SJCRH30 (cell line): ENCODE measurements at places on chromosomes 1 and 21.

- DNase-seq: no peak
Measured at GRCh38 chr1:161736335-161736969, 13.1 kb upstream of the DUSP12 start.

DNA sequence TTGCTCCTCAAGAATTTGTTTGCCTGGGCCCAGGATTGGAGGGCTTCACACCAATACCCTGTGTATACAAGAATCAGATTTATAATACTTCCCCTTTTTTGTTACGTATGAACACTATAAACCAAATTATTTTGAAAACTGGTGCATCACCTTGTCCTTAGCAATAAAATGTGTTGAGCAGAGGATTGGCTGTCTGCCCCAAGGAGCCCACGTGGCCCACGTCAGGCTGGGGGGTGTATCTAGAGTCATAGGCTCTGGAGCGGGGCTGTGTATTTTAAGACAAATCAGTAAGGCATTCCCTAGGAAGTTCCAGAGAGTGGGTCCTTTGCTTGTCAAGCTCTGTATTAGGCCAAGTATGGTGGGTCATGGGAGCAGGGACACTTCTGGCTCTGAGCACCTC, 2.0 kb upstream of the ST3GAL3 start:
- DNase-seq: no peak

- DNase-seq: peak; percentile 47
Measured at GRCh38 chr1:33346927-33347649, 26.2 kb upstream of the A3GALT2 start.

DNA sequence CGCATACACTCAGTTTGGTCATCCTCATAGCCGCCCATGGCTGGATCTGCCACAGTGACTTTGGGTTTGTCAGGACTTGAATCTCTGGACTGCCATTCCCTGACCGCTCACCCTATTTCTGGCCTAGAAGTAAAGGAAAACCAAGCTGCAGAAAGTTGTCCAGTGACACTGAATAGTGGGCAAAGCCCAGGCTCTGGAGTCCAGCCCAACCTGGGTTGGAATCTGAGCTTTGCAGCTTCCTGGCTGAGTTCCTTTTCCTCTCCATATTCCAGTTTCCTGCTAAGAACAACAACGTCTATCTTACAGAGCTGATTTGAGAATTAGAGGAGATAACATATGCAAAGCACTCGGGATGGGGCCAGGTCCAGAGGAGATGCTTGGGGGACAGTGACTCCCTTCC, 15.6 kb upstream of the EIF4G3 start:
- no peak for DNase-seq

DNA sequence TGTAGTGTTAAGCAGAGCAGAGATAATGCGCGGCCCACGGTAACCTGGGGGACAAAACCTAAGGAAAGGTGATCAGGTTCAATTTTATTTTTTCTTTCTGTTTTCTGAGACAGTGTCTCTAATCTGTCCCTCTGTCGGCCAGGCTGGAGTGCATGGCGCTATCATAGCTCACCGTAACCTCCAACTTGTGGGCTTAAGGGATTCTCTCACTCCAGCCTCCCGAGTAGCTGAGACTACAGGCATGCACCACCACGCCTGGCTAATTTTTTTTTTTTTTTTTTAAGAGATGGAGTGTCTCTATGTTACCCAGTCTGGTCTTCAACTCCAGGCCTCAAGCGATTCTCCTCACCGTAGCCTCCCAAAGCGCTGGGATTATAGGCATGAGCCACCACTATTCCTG, 724 bp upstream of the ANKRD35 start:
- DNase-seq: no peak

DNA sequence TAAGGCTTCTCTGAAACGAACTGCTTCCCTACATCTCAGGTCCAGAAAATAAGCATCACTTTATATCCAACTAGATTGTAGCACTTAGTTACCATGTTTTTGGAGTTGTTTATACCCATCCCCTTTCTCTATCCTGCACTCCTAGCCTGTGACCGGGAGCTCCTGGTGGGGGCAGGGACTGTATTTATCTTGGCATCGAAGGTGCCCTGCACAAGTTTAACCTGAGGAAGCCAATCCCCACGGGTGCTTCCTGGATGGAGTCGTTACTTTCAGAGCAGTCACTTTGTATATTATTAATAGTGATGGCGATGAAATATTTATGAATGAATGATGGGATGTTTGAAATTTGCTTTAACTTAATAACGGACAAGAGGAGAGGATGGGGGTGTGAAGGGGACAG, 73.9 kb downstream of the KLHDC7A start:
- DNase-seq: no peak

- DNase-seq: no peak
Measured at GRCh38 chr1:14997646-14998276, 155.8 kb upstream of the TMEM51 start.

- no peak for DNase-seq
Measured at GRCh38 chr1:169899519-169900217, 6.0 kb upstream of the SCYL3 start.

DNA sequence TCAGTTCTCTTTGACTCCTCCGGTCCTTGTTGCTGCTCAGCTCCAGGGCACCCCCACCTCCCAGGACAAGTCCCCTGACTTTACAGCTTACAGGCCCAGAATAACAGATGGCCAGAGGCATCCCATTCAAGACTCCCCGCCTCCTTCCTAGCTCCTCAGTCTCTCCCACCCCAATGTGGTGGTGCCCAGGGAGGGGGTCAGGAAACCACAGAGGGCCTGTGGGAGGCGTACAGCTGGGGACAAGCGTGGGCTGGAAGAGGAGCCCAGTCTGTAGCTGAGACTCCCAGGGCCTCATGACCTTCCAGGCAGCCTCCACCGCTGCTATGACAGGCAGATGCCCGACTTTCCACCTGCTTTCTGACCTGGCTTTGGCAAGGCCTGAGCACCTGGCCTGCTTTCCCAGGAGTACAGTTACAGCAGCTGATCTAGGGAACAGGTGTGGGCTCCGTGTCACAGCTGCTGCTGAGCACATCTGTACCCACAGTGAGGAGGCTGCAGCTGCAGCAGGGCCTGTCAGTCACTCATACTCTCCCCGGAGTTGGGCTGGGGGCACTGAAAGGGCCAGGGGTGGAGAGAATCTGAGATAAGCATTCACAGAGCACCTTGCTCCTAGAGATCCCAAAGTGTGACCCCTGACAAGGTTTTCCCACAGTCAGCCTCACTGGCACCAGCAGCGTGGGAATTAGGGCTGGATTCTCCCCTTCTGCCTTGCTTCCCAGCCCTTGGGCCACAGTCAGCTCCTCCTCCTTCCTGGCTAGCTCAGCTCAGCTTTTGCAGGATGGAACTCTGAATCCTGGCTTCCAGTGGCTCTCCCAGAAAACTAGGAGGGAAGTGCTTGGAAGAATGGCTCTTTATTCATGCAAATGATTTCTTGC, 7.1 kb upstream of the NAV1 start:
- DNase-seq: peak; percentile 99

DNA sequence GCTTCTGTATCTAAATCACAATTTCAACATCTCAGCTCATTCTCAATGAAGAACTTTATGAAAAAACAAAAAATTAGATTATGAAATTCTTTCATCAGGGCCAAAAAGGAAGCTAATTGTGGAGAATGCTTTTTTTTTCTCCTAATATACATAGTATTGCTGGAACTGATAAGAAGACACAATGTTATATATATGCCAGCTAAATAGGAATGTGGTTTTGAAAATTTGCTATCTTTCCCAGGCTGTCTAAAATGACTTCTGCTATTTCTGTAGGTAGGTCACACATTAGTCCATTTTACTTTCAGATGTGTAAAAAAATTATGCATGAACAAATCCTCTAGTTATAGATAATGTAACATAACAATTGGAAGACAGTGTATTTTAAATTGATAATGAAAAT, 732.9 kb downstream of the RWDD3 start:
- no peak for DNase-seq

DNA sequence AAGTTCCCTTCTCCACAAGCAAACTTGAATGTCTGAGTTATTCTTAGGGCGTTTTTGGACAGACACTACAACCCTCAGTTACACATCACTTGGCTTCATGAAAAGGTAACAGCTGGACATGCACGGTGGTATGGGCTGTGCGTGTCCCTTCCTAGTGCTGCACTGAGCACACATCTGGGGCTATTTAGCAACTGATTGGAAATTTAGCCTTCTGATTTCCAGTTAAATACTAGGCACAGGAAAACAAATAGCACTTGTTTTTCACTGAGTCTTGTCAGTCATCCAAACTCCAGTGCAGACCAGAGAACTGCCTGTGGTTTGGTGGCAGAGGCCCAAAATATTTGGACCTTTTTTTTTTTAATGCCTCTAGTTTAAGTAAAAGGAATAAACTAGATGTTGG, 134.7 kb downstream of the TGFBR3 start:
- DNase-seq: no peak

DNA sequence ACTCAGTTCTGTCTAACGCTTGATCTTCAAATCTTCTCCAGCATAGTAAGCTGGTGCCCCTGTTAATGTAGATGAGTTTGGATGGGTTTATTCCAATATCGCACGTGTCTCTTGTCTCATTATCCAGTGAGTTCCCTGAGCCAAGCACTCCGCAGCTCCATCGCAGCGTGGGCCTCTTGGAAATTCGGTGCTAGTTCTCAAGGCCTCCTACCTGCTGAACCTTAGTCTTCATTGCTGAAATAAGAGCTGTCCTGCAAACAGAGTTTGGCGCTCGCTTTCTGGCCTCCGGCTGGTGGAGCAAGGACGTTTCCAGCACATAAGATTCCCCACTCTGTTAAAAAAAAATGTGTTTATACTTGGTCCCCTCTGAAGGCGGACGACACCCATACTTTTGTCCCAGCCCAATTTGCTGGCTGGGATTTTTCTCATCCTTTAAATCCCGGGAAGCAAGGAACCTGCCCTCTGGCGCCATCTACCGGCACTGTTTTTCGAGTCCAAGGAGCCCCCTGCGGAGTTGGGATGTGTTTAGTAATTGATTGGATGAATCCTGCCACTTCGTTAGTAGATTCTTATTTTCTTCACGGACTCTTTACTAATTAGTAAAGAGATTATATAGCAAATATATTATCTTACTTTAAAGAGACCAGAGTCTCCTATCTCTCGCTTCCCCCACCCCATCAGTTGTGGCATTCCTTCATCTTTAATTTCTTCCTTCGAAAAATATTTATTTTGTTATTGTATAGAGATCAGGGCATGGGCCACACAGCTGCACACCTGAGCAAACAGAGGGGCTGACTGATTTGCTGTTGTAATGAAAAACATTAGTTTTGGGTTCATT, 14.7 kb downstream of the JUN start:
- peak; percentile 88 for DNase-seq

- no peak for DNase-seq
Measured at GRCh38 chr1:203028784-203029553, 2.7 kb downstream of the PPFIA4 start.

DNA sequence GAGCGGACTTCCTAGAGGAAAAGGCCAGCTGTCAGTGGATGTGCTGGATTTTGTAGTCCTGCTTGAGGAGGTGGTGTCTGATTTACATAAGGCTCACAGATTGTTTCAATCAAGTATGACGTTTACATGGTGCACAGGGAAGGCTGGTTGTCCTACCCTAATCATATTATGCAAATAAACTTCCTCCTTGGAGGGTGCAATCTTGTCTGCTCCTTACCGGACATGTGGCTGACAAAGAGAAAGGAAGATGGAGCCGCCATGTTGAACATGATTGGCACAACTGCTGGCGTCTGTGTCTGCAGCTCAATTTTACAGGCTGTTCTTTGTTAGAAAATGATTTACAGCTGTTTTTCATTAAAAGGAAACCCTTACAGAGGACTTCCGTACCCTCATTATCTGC, 1656.1 kb downstream of the KCNT2 start:
- DNase-seq: no peak

GRCh38 chr1:6991266-6991665, 206.0 kb downstream of the CAMTA1 start:
- no peak for DNase-seq

GRCh38 chr1:110914676-110915075, 41.7 kb downstream of the CD53 start:
- DNase-seq: no peak

DNA sequence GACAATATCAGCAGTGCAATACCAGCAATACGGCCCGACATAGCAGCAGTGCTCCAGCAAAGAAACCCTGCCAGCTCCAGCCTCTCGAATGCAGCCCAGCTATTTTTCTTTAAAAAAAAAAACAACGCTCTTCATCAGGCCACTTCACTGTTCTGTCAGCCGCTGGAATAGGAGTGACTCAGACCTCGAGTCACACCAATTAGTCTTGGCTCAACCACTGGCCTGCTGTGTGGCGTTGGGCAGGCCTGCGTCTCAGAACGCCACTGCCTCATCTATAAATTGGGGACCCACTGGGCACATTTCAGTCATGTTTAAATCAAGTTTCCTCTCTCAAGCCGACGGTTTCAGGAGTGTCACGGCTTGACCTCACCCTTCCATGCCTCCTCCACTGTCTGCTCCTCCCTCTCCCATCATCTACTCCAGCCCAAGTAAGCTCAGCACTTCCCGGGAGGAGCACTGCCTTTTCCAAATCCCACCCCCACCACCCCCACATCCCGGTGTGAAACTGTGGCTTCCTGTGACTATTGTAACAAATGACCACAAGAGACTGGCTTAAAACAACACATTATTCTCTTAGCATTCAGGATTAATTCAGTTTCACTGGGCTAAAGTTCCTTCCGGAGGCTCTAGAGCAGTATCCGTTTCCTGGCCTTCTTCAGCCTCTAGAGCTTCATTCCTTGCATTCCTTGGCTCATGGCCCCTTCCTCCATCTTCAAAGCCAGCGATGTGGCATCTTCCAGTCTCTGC, 71.9 kb upstream of the EFHD2 start:
- DNase-seq: peak; percentile 85

GRCh38 chr1:2199042-2199810, 4.7 kb upstream of the FAAP20 start:
- peak; percentile 72 for DNase-seq

DNA sequence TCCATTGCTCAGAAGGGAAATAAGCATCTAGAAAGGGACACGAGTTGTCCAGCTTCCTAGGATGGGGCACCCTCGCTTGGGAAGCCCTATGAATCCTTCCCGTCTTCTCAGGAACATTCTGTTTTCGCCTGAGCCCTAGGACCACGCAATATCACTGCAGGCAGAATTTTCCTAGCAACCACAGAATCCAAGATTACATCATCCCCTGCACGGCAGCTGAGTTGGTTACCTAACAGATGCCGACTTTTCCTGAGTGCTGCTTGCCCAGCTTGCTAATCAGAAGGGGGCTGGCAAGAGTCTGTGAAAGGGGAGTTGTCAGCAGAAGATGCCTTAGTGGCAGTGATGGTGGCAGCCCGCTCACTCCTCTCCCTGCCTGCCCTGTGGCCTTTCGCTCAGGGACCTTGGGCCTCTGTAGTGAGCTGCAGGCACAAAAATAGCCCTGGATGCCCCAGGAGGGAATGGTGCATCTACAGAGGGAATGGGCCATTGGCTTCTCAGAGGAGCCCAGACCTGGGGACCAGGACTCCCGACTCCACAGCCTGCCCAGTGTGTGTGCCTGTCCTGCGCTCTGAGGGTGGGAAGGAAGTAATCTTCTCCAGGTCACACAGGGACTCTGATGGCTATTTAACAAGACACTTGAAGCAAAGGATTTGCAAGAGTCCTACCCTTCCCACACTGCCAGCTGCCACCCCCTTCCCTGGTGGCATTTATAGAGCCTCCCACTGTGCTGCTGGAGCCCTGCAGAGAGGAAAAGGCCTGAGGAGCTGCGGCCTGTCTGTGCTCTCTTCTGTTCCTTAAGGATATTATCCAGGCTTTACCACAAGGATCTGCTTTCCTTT, 28.9 kb upstream of the CLSTN1 start:
- peak; percentile 81 for DNase-seq
